Naive thymus-derived CD4-positive, alpha-beta T cell (primary cell): ENCODE measurements at places on chromosomes 5 and 9.

- no peak for DNase-seq
These were observed 72.4 kb upstream of the UNC5A start for GRCh38 chr5:176737746-176738636.

DNA sequence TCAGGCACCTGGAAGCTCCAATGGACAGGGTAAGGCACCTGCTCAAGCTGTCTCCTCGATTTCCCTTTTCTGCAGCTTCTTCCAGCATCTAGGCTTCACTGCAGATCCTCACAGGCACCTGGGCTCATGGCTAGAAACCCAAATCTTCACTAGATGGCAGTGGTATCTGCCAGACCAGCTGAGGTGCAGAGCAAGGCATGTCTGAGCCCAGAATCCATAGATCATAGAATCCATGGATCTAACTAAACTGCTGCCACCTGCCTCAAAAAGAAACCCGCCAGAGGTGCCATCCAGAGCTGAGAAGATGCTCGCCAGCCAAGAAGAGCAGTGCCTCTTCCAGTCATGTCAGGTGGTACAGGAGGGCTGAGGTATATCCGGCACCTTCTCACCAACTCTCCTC is 6.9 kb downstream of the SHC3 start:
- DNase-seq: no peak

- no peak for DNase-seq
These were observed 94.3 kb upstream of the MAMDC2 start for GRCh38 chr9:69949396-69949795.

- DNase-seq: no peak
These were observed 110.3 kb downstream of the VAV2 start for GRCh38 chr9:133881671-133882381.

DNA sequence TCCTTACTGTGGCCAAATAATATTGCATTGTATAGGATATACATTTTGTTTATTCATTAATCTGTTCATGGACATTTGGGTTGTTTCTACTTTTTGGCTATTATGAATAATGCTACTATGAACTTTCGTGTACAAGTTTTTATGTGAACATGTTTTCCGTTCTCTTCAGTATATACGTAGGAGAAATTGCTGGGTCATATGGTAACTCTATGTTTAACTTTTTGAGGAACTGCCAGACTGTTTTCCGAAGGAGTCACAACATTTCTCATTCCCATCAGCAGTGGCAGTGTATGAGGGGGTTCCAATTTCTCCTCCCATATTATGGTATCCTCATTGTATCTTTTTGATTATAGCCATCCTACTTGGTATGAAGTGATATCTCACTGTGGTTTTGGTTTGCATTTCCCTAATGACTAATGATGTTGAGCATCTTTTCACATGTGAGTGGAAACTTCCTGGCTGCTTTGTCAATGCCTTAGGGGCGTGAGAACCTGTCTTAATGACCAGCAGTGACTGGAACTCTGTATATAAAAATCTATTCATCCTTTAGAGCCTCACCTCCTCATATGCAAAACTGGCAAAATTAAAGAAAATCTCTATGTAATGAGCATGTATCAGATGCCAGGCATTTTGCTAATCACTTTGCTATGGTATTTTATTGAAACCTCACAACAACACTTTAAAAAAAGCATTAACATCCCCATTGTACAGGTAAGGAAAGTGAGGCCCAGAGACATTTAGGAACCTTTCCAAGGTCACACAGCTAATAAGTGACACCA is 47.8 kb upstream of the TGFBR1 start:
- DNase-seq: no peak

- no peak for DNase-seq
These were observed 81.1 kb upstream of the NR3C1 start for GRCh38 chr5:143484601-143485000.

- no peak for DNase-seq
These were observed 779 bp downstream of the FAM13B start for GRCh38 chr5:138032028-138032571.

DNA sequence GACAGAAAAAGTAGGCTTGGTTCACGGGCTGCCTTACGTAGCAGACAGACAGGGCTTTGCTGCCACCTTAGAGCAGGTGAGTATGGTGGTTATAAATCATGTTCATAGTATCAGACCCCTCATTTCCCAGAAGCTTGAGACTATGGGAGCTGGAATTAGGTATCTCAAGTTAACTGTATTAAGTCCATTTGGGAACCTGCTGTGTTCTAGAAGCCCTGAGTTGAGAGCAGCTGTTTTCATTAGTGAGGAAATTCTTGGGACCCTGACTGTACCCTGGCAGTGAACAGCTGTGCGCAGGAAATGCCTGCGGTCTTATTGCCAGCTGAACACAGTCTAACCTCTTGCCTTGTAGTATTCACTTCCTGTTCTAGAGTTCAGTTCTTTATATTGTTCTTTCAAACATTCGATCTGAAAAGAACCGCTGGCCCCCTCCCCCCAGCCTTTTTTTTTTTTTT is 29.8 kb downstream of the UGCG start:
- DNase-seq: peak; percentile 83

DNA sequence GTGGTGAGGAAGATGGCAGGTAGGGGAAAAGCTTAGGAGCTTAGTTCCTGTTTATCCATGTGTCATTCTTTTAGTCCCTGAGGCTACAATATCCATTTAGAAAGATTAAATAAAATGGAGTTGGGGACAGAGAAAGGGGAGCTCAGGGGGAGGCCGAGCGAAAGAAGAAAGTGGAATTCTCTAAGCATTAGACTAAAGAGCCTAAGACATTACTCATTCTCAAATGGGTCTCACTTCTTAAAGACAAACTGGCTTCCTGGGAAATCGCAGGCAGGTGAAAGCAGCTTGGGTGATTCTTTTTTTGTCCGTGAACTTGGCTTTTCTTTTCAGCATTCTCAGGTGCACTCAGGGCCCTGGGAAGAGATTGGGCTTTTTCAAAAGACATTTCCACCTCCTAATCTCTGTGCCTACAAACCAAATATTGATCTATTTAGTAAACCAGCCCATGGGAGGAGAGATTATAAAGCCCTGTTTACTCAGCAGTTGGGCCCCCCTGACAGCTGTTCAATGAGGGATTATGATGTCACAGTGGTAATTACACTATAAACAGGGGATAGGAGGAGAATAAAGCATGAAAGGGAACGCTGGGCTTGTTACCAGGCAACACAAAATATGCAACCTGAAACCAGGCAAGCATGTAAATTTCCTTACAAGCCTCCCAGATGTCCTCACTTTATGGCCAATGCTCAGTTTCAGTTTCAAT is 584.0 kb downstream of the ACTL7B start:
- no peak for DNase-seq

DNA sequence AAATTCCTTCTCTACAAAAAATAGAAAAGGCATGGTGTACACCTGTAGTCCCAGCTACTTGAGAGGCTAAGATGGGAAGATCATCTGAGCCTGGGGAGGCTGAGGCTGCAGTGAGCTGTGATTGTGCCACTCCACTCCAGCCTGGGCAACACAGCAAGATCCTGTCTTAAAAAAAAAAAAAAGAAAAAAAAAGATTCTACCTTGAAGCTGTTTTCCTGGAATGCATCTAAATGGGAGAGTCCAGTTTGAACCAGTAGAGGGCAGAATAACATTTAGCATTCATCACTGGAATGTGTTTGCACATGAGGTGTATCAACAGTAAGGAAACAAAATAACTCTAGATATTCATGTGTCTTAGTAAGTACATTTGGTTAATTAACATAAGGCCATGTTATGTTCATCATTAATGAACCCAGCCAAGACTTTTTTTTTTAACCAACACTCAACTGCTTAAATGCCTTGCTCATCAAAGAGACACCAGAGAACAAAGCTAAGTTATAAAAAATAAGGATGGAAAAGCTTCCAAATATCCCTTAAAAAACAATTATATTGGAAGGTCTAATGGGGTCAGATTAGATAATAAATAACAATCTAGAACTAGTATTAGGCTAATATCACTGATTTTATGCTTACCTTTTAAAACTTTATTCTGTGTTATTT is 16.1 kb downstream of the IFNE start:
- peak; percentile 38 for DNase-seq

DNA sequence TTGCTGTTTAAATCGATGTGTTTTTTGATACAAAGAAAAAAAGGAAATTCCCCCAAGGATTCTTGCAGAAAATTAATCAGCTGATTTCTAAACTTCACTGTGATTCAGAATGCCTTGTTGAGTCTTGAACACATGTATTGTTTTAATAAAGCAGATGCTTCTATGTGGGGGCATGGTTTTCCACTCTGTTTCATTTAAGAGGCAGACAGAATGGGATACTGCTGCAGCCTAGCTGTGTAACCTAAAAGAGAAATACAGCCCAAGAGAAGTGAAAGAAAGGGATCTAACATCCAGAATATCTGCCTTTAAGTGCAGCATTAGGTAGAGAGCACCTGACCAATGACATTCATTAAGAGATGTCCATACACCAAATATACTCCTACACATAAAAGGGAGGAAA is 365.1 kb upstream of the CCNH start:
- no peak for DNase-seq

DNA sequence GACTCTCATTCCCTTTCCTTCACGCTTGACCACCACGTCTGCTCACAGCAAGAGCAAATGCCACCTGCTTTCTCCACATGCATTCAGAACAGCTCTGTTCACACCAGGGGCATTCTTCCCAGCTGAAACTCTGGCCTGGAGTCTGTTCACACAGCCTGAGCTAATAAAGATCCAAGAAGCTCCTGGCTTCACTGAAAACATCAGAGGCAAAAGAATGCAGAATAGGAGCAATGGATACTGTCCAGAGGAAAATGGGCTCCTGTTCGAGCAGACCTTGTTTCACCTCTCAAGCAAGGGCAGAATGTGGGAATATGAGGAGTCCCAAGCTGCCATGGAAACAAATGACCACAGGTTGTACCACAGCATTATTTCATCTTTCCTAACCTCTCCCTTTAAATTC is 402.7 kb upstream of the TNC start:
- DNase-seq: no peak

GRCh38 chr5:132221781-132222648 is 5.6 kb downstream of the P4HA2 start:
- DNase-seq: no peak

DNA sequence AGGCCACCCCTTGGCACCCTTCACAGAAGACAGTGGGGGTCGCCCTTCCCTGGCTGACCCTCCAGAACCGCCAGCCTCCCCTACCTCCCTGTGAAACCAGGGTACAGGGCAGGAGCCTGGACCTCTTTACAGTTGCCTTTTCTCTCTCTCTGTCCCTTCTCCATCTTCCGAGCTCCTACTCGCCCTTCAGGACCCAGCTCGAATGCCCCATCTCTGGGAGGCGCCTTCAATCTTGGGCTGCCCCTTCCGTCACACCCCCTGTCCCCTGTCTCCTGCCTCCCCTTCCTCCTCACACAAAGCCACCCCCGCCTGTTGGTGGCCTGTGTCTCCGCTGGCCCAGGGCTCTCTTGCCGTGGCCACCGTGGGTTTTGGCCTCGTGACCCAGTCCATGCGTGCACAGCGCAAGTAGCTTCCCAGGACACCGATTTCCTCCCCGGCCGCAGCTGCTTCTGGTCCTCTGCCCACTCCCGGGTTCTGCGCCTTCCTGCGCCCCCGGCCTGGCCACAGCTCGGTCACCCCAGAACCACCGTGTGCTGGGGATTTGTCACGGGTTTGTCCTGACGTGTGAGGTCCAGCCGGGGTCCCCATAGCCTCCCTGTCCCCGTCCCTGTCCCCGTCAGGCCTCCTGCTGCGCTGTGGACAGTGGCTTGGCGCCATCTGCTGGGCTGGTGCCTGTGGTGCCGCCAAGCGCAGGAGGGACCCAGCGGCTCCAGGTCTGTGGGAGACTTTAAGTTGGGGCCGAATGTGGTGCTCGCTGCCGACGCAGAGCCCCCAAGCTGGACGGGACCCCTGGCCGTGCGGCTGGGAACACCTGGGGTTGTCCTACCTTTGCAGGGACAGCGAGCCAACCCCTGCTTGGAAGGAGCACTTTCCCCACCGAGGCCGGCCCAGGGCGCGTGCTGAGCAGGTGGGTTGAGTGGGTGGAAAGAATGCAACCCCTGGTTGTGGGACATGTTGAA is 4.0 kb upstream of the TMEM250 start:
- DNase-seq: peak; percentile 70

DNA sequence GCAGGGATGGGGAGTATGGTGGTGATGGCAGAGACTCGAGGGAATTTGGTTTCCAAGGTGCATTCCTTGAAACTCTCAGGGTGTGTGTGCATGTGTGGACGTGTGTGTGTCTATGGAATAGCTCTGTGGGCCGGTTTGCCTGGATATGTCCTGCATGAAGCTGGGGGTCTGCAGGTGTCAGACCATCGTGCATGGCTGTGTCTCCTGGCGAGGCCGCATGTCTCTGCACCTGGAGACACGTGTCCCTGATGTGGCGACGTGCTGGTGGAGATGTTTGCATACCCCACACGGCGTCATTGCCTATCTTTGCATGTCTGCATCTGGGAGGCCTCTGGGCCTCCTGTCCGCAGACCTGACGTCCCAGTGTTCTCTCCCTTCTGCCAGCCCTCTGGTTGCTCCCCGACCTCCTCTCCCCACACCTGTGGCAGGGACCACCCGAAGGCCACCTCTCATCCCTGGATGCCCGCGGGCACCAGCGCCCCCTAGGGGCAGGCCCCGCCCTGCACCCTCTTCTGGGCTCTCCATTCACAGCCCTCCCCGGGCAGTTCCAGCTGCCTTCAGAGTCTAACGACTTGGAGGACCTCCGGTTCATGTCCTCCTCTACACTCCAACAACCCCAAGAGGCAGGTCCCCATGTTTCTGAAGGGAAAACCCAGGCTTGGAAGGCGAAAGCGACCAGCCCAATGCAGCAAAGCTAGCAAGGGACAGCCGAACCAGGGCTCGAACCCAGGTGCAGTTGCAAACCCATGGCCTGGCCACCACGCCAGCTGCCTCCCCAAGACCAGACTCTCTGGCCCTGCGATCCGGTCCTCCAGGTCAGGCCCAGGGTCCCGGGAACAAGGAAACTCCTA is 88.6 kb downstream of the LMX1B start:
- no peak for DNase-seq

- no peak for DNase-seq
These were observed 716 bp upstream of the OTULIN start for GRCh38 chr5:14663734-14664269.

GRCh38 chr5:128956164-128956563 is 9.1 kb upstream of the SLC27A6 start:
- no peak for DNase-seq

DNA sequence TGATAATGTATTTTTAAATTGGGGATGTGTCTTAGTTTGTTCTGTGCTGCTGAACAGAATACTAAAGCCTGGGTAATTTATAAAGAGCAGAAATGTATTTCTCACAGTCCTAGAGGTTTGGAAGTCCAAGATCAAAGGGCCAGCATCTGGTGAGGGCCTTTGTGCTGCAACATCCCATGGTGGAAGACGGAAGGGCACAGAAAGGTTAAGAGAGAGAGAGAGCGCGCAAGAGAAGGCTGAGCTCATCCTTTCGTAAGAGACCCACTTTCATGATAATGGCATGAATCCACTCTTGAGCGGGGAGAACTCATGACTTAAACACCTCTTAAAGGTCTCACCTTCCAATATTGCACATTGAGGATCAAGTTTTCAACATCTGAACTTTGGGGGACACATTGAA is 79.1 kb upstream of the GOLM1 start:
- no peak for DNase-seq

DNA sequence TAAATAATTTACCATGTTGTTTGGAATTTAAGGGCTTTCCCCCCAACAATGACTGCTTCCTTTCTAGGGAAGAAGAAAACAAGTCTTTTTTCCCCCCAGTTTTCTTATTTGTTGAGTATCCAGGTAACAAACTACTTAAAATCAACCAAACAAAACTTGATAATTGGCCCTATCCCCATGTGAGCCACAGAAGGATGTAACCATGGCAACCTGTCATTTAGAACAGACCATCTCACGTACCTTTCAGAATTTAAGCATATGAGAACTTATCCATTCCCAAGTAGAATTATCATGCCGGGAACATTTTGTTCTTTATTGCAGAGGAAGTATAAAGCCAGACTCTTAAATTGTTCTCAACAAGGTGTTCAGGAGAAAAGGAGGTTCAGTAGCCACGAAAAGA is 392.3 kb downstream of the CETN3 start:
- DNase-seq: no peak
